ENCODE measurements at places on chromosomes 7 and 10. TPM values are rescaled to one million over a fixed set of nuclear protein-coding genes. Genes with fewer than 3 reads are reported as not detected.

GRCh38 chr7:7832518-7832917 lies 114.1 kb upstream of the RPA3 start:
- no peak overlapping the region for H3K4me3 ChIP-seq
- no peak overlapping the region for H3K27ac ChIP-seq
- H3K27me3 ChIP-seq = no peaks in the 10 kb centered on the region
- no peak for DNase-seq
- H3K36me3 ChIP-seq = no peaks in the 10 kb centered on the region

DNA sequence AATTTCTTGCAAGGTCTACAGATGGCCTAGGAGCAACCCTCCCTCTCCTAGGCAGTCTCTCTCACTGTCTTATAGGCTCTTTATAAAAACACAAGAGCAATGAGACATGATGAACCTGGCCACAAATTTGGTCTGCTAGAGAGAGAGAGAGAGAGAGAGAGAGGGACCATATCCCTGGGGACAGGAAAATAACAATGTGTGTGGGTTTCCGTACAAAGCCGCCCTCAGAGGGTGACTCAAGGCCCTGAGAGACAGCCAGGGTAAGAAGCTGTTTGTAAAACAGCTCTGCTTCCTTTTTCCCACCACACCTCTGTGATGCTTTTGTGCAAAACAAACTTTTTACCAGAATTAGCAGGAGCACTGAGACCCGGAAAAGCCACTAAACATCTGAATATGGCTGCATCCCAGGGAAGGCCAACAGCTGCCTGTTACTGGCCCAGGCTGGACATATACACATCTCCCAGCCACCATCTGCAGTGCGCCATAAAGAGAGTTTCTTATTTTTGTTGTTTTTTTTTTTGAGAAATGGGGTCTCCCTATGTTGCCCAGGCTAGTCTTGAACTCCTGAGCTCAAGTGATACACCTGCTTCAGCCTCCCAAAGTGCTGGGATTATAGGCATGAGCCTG lies 18.4 kb downstream of the GIMAP5 start:
- no peak overlapping the region for H3K4me3 ChIP-seq
- H3K27ac ChIP-seq = peak overlapping the region; percentile 24
- H3K4me1 ChIP-seq = no peaks in the 10 kb centered on the region
- H3K27me3 ChIP-seq = no peaks in the 10 kb centered on the region

DNA sequence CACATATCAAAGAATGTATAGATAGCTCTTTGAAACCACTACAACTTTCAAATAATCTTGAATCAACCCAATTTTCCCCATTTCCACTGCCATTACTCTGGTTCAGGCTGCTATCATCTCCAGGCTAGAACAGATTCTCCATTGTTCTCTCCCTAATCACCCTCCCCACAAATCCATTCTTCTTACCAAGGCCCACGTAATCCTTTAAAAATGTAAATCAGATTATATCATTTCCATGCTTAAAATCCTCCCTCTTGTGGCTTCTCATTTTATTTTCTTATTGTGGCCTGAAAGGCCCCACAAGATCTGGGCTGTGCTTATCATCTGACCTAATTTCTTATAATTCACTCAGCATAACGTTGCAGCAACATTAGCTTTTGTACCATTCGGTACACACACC lies 3.0 kb upstream of the PON1 start:
- peaks cover 5% of the 10 kb centered on the region for H3K27me3 ChIP-seq
- no peak for DNase-seq
- H3K27ac ChIP-seq = no peak overlapping the region
- no peak overlapping the region for H3K4me3 ChIP-seq

DNA sequence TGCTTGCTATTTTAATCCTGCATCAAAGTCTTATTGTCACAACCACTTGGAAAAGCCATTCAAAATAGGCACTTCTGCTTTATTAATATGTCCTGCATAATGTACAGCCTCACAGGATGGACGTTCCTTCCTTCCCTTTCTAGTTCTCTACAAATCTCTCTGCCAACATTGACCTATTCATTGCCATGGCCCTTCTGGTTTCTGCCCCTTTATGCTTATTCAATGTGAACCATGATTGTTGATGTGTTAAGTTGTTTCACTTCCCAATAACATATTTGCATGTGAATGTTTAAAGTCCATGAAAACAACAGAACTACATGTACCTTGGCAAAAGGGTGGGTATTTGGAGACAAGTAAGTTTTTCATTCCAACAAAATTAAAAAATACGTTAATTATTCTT lies 45.7 kb downstream of the COL28A1 start:
- H3K36me3 ChIP-seq = no peaks in the 10 kb centered on the region
- no peak overlapping the region for H3K27ac ChIP-seq
- H3K4me1 ChIP-seq = no peaks in the 10 kb centered on the region
- H3K4me3 ChIP-seq = no peak overlapping the region
- H3K27me3 ChIP-seq = no peaks in the 10 kb centered on the region
- no peak for DNase-seq

DNA sequence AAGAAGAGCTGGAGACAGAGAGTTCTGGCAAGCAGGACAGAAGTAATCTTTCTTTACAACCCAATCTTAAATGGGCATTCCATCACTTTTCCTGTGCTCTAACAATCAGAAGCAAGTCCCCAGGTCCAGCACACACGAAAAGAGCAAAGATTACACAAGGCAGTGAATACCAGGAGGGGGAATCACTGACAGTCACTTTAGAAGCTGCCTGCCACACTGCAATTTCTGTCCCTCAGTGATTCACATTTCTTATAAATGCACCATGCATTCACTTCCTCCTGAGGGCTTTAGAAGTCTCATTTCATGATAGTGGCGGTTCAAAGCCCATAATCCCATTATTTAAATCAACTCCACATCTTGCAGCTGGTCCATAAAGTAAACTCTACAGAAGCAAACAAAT lies 362.5 kb downstream of the POM121L12 start:
- H3K27me3 ChIP-seq = no peaks in the 10 kb centered on the region
- H3K4me3 ChIP-seq = no peak overlapping the region
- no peak overlapping the region for H3K27ac ChIP-seq
- no peaks in the 10 kb centered on the region for H3K36me3 ChIP-seq

DNA sequence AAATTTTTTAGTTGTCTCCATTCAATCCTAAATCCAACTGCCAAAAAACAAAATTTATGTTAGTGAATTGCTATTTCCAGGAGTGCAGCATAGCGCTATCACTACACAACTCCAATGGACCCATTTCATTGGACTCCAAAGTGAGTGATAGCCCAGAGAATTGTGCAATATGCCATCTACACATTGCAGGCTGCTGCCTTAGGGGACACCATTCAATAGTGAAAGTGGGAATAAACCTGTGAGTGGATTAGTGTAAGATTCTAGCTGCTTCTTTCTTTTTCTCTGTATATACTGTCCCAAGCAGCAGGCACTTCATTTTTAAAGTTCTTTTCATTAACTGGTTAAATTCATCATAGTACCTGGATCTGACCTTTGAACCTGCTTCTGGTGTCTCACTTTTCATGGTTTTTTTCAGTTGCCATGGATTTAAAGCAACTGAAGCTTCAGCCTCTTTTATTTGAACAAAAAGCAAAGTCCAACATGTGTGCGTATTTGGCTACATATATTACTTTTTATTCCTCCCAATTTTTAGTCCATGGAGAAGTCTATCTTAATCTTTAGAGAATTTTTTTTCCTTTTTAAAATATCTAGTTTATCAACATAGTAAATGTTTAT lies 97.3 kb downstream of the DGKB start:
- H3K36me3 ChIP-seq = no peaks in the 10 kb centered on the region
- DNase-seq = no peak
- H3K4me3 ChIP-seq = no peak overlapping the region
- H3K4me1 ChIP-seq = no peaks in the 10 kb centered on the region
- H3K27me3 ChIP-seq = no peaks in the 10 kb centered on the region

The CH25H gene
- 2.7 TPM for polyA plus RNA-seq

- H3K27me3 ChIP-seq = no peaks in the 10 kb centered on the region
- H3K4me3 ChIP-seq = no peak overlapping the region
- H3K36me3 ChIP-seq = no peaks in the 10 kb centered on the region
- H3K27ac ChIP-seq = no peak overlapping the region
- DNase-seq = no peak
These were observed 16.1 kb upstream of the CREB3L2 start for GRCh38 chr7:138017992-138018391.

- DNase-seq = peak; percentile 9
- peaks cover 5% of the 10 kb centered on the region for H3K4me1 ChIP-seq
- no peak overlapping the region for H3K4me3 ChIP-seq
- no peaks in the 10 kb centered on the region for H3K27me3 ChIP-seq
- H3K27ac ChIP-seq = no peak overlapping the region
These were observed 71.2 kb downstream of the ADCY1 start for GRCh38 chr7:45645141-45645969.

The UCMA gene
- not detected for polyA plus RNA-seq

DNA sequence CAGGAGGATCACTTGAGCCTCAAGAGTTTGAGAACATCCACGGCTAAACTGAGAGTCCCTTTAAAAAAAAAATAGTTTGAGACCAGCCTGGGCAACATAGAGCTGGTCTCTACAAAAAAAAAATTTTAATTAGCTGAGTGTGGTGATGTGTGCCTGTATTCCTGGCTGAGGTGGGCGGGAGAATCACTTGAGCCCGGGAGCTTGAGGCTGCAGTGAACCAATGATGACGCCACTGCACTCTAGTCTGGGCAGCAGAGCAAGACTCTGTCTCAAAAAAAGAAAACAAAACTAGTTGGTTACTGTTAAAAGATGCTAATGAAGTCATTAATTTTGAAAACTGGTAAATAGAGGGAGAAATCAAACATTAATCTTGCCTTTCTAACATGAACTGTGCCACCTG lies 76.4 kb downstream of the MMRN2 start:
- H3K36me3 ChIP-seq = peaks cover 6% of the 10 kb centered on the region
- no peak overlapping the region for H3K27ac ChIP-seq
- H3K27me3 ChIP-seq = no peaks in the 10 kb centered on the region
- DNase-seq = no peak
- no peak overlapping the region for H3K4me3 ChIP-seq

The HOXA5 gene
- polyA plus RNA-seq = 12.8 TPM

The SFMBT2 gene
- 2.9 TPM for polyA plus RNA-seq

The OLAH gene
- not detected for polyA plus RNA-seq

GRCh38 chr10:15427843-15428414 lies 56.8 kb upstream of the FAM171A1 start:
- no peak overlapping the region for H3K4me3 ChIP-seq
- DNase-seq = no peak
- no peaks in the 10 kb centered on the region for H3K36me3 ChIP-seq
- no peaks in the 10 kb centered on the region for H3K27me3 ChIP-seq
- H3K4me1 ChIP-seq = no peaks in the 10 kb centered on the region
- H3K27ac ChIP-seq = no peak overlapping the region

- H3K27ac ChIP-seq = peak overlapping the region; percentile 31
- H3K4me1 ChIP-seq = peaks cover 44% of the 10 kb centered on the region
- H3K27me3 ChIP-seq = no peaks in the 10 kb centered on the region
- no peak overlapping the region for H3K4me3 ChIP-seq
- peaks cover 5% of the 10 kb centered on the region for H3K36me3 ChIP-seq
These were observed 116.8 kb downstream of the ARID5B start for GRCh38 chr10:62018131-62018911.

The LAMTOR4 gene
- 476 TPM for polyA plus RNA-seq

GRCh38 chr10:2202401-2202800 lies 465.1 kb upstream of the ADARB2 start:
- no peaks in the 10 kb centered on the region for H3K4me1 ChIP-seq
- peaks cover 3% of the 10 kb centered on the region for H3K27me3 ChIP-seq
- H3K4me3 ChIP-seq = no peak overlapping the region
- no peak overlapping the region for H3K27ac ChIP-seq
- H3K36me3 ChIP-seq = no peaks in the 10 kb centered on the region
- no peak for DNase-seq

DNA sequence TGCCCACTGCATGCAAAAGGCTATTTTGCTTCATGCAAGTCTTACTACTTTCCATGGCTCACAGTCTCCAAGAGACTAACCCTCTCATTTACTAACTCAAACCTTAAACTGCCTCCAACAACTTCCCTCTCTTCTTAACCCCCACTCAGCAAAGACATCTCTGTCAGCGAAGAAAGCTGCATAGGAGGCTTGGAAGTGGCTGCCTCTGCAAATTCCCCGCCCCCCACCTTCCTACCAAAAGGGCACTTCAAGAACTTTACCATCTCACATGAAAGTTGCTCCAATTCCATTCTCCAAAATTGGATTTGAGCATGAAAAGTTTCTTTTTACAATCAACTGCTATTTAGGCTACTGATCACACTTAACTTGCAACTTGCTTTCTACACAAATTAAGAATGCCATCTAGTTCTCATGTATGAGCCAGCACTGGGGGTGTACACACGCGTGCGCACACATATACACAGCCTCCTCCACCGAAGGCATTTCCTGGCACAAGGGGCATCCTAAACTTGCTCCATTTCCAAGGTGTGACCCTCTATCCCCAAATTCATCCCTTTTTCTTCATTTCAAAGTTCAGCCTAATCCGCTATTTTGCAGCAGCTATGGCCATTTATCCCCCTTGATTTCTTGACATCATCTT lies 1.8 kb downstream of the CCDC6 start:
- H3K27me3 ChIP-seq = no peaks in the 10 kb centered on the region
- no peak for DNase-seq
- H3K4me1 ChIP-seq = peaks cover 34% of the 10 kb centered on the region
- peak overlapping the region; percentile 79 for H3K4me3 ChIP-seq

DNA sequence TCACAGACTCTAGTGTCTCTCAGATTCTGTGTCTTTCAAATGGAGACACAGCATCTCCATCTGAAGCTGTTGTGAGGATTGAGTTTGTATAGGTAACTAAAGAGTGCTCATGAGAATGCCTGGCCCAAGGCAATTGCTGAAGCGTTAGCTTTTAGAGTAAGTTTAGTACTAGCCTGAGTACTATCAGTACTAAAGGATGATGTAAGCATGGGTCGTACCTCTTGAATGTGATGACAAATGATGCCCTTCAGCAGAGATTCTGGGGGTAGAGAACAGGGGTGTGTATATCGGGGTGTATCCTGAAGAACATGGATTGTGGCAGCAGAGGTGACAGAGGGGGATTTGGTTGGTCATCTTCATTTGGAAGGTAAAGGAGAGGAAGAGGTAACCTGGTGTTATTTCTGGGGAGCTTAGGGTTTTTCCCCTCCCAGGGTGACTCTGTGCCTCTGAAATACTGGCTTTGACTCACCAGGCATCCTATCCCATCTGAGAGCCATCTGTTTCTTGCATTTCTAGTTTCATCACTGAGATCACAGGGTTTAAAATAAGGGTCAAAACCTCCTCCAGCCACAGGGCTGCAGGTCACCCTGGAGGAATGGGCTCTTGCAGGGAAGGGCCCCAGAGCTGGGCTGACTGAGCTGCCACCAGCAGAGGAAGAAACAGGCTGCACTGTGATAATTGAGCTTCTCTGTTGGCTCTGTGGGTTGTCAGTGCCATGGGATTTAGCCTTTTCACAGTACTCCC lies 756.0 kb downstream of the KCNMA1 start:
- H3K36me3 ChIP-seq = no peaks in the 10 kb centered on the region
- DNase-seq = no peak
- peaks cover 9% of the 10 kb centered on the region for H3K4me1 ChIP-seq
- no peak overlapping the region for H3K27ac ChIP-seq

DNA sequence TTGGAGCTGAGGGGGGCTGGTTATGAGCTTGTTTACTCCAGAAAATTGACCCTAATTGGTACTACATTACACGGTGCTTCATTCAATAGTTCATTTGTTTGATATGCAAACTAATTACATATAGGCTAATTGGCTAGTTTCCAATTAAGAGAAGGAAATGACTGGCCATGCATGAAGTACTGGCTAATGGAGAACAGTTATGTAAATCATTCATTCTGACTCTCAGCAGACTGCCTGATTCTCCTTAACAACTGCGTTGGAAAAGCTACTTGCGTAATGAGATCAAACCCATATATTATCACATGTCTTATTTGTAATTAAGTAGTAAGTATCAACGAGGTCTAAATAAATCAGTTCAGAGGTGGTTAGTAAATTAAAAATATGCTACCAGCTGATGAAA lies 81.8 kb upstream of the CTTNBP2 start:
- H3K27ac ChIP-seq = no peak overlapping the region
- H3K4me3 ChIP-seq = no peak overlapping the region
- H3K4me1 ChIP-seq = no peaks in the 10 kb centered on the region
- no peaks in the 10 kb centered on the region for H3K27me3 ChIP-seq

All from stomach (tissue), 19 donors.